ENCODE measurements at places on chromosomes 1 and 21.
A peak's percentile ranks its signal among the peaks of the same experiment; 100 is the strongest.

DNA sequence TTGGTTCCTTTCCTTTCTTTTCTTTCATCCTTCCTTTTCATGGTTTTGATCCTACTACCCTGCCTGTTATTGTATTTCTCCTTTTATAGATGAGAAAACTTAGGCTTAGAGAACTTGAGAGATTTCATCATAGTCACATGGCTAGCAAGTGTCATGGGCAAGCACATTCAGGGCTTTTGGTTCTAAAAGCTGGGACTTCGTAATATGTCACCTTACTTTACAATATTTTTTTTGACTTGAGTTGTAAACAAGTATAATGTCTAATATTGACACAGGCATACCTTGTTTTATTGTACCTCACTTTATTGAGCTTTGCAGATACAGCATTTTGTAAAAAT is 70.7 kb downstream of the MTR start:
- no peak for DNase-seq

GRCh38 chr1:203274603-203275381 is 30.5 kb upstream of the BTG2 start:
- DNase-seq = no peak

GRCh38 chr1:233443040-233443760 is 115.7 kb downstream of the MAP3K21 start:
- no peak for DNase-seq

DNA sequence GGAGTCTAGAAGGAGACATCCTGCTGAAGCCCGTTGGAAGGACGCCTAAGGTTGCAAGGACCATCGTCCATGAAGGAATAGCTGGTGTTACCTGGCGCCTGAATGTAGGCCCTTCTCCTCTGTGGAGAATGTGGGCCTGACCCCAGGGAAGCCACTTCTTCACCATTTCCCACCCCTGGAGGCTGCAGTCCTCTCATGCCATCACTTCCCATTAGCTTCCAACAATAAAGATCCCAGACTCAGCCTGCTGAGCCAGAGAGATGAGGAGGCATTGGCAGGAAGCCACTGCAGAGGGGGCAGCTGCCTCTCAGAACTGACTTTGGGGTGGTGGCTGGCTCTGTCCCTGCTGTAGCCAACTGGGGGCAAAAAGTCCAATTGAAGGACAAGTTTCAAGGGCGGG is 21.3 kb upstream of the KCNE2 start:
- no peak for DNase-seq

DNA sequence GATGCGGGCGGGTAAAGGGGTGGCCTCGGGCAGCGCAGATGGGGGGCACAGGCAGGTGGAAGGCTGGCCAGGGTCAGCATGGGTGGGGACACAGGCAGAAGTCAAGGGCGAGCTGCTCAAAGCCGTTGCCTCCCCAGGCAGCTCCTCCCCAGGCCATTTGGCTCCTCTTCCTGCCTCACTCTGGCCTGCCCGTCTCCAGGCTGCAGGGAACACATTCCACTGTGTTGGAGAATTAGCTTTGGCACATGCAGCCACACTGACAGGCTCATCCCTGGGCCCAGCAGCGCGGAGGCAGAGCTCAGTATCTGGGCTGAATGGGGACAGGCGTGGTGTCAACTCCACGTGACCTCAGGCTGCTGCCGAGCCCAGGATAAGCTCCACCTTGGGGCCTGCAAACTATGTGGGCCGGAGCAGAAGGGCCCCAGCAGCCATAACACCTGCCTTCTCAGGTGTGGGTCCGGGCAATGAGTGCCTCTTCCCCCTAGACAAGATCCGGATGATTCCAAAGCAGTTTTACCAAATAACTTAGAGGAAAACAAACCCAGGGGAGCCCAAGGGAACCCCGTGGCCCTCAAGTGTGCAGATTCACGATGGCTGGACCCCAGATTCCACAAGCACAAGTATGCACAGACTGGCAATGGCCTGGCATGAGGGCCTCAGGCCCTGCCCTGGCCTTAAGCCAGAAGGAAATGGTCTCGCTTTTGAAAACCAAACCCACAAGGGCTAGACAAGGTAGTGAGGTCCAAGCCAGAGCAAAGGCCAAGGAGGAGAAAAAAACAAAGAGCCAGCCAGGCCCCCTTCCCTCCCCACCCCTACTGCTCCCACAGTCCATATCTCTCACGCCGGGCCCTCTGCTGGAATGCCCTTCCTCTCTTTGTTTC is 40.2 kb downstream of the HSPG2 start:
- DNase-seq = no peak

DNA sequence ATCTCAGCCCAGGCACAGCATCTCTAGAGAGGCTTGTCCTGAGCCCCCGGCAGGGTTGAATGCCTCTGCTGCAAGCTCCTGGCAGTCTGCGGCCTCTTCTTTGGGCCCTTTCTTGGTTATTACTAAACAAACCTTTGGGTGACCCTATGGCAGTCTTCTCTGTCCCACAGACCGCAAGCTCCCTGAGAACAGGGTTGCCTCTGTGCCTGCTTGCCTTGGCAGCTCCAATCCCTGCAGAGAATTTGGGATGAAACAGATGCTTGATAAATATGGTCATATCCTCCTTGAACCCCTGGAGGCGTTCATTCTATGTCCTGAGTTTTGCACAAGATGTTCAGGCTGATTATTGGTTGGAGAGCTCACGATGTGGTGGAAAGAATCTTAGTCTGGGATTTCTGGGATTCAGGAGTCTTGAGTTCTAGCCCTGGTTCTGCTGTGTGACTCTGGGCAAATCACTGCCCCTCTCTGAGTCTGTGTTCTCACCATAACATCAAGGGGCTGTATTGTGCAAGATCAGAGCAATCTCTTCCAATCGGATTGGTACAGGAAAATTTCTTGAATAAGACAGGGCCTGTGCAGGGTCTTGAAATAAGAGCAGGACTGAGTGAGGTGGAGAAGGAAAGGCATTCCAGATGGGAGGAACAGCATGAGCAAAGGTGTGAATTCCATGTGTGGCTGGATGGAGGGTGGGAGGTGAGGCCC is 49.6 kb downstream of the EDN2 start:
- no peak for DNase-seq

DNA sequence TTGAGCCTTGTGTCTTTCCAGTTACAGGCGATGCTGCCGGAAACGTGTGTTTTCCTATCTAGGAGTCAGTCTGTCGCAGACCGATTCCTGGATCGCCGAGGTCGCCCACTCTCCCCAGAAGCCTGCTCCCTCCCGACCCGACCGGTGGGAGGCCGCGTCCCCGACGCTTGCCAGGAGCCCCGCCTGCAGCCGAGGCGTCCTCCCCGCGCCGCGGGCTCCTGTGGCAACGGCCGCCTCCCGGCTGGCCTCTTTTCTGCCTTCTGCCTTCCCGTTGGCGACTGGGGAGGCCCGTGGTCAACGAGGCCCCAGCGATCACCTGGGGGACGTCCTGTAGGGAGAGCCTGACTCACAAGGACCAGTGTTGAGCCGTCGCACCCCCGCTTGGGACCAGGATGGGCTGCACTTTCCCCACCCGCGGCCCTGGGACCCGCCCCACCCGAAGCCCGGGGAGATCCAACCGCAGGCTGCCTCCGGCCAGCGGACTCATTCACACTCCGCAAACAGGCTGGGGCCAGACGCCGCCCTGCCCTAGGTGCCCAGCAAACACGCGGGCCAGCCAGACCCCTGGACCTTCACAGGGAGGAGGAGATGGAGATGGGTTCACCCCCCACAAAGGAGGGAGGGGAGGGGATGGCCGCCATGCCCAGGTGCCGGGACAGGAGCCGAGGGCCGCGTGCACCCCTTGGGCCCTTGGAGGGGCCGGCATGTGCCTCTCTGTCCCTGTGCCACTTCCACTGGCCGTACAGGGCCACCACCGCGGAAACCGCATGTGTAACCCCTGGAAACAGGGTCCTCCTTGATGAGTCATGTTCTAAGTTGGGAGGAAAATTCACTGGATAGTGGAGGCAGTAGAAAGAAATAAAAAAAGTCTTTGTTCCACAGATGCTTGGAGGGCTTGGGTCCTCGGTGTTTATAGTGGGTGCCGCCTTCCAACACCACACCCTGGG is 7.2 kb upstream of the COL6A1 start:
- no peak for DNase-seq

DNA sequence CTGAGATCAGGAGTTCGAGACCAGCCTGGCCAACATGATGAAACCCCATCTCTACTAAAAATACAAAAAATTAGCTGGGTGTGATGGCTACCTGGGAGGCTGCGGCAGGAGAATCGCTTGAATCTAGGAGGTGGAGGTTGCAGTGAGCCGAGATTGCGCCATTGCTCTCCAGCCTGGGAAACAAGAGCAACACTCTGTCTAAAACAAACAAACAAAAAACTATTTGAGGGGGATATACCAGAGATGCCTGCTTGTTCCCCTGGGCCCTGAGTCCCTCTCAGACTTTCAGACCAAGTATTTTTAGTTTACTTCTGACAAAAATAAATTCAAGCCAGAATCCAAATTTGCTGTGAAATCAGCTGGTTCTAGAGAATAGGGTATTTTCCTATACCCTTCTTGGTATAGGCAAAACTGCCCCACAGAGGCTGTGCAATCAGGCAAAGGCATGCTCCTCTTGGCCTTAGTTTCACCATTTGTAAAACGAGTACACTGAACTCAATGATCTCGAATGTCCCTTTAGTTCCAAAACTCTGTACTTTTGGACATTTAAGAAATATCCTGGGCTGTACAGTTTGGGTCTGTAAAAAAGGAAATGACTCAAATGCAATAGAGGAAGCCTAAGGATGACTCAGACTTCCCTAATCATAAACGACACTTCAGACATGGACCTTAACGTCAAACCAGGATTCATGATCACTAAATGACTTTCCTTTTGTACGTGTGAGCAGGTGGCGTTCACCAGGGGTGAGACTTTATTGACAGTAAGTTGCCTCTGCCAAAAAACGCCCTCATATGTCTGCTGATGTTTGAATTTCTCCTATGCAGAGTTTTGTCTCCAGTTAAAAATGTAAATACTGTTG is 16.1 kb downstream of the ENSA start:
- peak; percentile 96 for DNase-seq

DNA sequence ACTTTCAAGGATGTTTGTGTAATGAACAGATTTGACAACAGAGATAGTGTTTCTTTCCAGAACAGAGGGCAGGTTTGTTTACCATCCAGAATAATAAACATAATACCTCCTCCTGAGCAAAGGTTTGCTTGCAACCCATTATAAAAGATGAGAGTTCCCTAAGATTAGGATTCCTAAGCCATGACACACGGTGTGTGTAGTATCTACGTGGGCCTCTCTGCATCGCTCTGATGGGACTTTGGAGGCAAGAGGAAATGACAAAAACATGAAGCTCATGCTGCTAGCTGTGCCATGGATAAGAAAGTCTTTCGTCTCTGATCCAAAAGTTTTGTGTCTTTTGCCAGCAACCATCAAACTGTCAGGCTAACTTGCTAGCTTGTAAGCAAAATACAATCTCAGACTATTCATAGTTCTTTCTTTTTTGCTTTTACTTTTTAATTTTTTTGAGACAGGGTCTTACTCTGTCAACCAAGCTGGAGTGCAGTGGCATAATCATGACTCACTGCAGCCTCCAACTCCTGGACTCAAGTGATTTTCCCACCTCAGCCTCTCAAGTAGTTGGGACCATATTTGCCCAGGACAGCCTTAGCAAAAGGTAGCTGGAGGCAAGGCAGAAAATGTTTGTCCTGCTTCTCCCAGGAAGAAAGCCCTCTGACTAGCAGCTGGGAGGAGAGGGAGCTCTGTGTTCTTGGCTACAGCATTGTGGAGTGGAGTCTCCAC is 81.1 kb downstream of the LHX4 start:
- DNase-seq = no peak

DNA sequence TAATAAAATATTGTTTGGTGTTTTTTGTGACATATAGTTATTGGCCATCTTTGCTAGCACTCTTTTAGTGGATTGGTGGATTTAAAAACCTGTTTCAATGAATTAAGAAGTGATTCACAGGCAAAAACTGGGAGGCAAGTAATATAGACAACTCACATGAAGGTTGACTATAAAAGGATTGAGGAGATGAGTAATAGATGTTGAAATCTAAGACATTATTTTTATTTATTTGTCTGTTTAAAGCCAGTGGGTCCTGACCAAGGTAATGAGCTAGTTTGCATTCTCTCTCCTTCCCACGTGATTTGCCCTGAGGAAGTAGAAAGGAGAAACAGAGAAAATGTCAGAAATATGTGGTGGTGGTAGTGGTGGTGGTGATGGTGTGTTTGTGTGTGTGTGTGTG is 351.5 kb upstream of the ZP4 start:
- DNase-seq = no peak

- no peak for DNase-seq
Observed at GRCh38 chr1:36585569-36586548, 103.1 kb upstream of the CSF3R start.

GRCh38 chr1:1287288-1288110 is 7.3 kb downstream of the SCNN1D start:
- no peak for DNase-seq

Measured in AML-193 (cell line).